Caco-2 (cell line): ENCODE measurements at places on chromosomes 16 and 17.

DNA sequence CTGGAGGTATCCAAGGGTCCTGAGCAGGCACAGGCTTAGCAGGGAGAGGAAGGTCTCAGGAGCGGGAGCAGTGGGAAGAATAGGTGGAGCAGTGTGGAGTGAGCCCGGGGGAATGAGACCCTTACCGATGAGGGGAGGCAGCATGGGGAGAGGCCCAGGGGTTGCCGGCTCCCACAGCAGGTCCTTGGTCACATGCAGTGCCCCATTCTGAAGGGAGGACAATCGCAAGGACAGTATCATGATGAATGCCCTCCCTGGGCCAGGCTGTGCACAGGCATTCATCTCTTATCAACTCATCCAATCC is 3.3 kb downstream of the TAF1C start:
- DNase-seq: no peak

DNA sequence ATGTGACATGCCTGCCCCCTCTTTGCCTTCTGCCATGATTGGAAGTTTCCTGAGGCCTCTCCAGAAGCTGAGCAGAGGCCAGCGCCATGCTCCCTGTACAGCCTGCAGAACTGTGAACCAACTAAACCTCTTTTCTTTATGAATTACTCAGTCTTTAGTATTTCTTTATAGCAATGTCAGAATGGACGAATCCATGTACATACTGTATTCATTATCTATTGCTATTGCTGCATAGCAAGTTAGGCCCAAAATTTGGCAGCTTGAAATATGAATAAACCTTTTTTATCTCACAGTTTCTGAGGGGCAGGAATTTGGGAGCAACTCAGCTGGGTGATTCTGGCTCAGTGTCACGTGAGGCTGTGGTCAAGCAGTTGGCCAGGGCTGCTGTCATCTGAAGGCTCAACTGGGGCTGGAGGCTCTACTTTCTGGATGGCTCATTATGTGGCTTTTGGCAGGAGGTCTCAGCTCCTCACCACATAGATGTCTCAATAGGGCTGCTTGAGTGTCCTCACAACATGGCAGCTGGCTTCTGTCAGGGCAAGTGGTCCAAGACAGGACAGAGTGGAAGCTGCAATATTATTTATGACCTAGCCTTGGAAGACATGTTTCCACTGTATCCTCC is 40.0 kb downstream of the SOCS1 start:
- no peak for DNase-seq

DNA sequence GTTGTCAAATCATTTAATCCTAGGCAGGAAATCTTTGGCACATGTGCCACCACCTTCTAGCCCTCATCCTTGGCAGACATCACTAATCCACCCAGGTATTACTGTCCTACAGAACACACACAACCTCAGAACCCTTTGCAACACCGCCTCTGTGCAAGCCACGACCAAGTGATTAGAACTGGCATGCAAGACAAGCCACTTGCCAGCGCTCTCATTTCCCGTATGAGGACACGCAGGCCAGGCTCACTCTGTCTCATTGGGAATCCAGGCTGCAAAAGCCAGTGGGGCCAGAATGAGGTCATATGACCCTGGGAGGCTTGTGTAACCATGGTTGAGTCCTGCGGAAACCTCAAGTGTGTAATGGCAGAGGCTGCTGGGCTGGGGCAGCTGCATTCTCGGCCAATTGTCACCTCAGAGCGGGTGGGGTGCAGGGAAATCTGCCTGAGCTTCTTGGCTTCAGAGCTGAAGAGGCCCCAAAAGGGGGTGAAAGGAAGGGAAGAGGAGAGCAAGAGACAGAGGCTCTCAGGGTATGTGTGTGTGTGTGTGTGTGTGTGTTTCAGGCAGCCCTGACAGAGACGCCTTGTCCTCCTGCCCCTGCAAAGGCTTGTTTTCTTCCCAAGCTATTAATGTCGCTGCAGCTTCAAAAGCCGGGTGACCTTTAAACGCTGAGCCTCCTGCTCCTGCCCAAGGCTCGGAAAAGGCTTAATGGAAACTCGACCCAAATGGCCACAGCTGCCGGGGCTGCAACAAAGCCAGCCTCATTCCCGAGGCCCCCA is 43.2 kb upstream of the MRPS23 start:
- peak; percentile 90 for DNase-seq

DNA sequence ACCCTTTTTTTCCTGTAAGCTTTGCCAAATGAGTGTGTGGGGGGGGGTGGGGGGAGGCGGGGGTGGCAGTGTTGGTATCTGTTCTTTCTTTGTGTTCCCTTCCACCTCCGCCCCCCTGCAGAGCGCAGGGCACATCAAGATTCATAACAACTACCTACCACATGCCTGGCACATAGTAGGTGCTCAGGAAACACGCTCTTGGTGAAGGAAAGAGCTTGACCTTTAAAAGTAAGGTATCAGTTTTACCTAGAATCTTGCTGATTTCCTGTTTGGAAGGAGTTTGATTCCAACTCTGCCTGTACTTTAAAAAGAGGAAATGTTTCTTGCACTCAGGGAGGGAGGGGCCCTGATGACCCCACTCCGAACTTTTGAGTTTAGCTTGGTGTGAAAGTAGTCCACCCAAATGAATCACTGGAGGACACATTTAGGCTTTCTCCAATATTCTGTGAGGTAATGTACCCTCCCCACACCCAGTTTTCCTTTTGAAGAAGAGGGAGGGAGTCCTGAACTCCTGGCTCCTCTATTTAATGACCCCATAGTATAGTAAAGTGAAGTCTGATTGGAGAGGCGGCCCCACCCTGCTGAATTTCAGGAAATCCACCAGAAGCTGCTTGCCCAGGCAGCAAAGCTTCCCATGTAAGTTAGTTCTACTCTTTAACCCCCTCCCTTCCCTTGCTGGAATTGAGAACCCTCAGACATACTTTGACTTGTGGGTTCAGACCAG is 560 bp upstream of the FAM20A start:
- DNase-seq: no peak

GRCh38 chr16:68607443-68607842 is 37.7 kb upstream of the CDH3 start:
- no peak for DNase-seq

GRCh38 chr17:80705988-80706387 is 161.3 kb downstream of the RPTOR start:
- no peak for DNase-seq

- peak; percentile 46 for DNase-seq
These were observed 32.1 kb downstream of the CCDC40 start for GRCh38 chr17:80068301-80069222.

GRCh38 chr16:78519896-78520295 is 420.4 kb downstream of the WWOX start:
- no peak for DNase-seq

DNA sequence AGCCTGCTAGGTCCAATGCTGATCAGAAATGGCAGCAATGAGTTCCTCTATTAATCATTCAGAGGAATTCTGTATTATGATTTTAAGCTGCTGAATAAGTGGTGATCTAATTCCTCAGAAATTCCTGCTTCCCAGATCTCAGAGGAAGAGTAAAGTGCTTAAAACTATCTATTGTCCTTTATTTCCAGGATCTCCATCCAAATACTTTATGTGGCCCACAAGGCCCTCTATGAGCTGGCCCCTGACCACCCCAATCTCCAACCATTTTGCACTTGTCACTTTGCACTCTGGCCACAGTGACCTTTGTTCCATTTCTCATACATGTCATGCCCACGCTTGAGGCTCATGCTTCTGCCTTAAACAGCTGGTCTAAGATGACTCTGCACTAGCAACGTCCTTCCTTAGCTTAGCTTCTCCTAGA is 93.7 kb downstream of the CA10 start:
- DNase-seq: no peak

DNA sequence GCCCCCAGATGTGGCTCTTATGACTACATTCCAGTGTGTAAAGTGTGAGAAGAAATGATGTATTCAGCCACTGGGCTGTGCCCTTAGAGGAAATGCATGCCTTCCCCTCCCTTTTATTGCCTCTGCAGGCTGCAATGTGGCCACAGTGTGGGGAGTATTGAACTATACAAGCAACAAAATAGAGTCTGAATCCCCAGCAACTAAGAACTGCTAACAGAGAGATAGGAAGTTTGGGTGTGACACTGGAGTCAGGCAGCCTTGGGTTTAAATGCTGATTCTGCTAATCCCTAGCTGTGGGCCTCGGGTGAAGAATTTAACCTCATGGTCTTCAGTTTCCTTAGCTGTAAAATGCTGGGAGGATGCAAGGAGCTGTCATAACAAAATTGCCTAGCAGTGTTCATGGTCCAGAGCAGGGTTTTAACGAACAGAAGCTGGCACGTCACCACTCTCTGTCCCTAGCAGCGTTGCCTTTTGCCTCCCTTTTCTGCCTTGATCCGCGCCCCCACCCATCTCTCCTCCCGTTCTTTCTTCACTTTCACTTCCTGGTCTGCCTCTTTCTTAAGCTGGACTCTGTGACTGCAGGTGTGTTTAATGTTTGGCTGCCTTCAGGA is 50.3 kb downstream of the KPNA2 start:
- peak; percentile 23 for DNase-seq

DNA sequence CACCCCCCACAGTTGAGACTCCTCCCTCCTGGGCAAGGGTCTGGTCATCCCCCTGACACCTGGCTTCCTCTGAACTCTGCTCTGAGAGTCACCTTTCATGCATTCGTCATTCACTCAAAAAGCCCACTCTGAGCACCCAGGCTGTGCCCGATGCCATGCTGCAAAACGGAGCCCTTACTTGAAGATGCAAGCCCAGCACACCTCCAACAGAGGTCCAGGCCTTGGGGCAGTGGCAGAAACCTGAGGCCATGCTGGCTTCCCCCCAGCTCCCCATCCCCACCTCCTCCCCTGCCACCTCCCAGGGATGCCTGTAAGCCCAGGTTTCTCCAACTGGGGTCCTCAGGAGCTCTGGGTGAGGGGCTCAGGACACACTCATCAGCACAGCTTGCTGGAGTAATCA is 67.7 kb upstream of the TNRC6C start:
- DNase-seq: no peak

- no peak for DNase-seq
These were observed 4.5 kb downstream of the WIPI1 start for GRCh38 chr17:68452724-68453290.

DNA sequence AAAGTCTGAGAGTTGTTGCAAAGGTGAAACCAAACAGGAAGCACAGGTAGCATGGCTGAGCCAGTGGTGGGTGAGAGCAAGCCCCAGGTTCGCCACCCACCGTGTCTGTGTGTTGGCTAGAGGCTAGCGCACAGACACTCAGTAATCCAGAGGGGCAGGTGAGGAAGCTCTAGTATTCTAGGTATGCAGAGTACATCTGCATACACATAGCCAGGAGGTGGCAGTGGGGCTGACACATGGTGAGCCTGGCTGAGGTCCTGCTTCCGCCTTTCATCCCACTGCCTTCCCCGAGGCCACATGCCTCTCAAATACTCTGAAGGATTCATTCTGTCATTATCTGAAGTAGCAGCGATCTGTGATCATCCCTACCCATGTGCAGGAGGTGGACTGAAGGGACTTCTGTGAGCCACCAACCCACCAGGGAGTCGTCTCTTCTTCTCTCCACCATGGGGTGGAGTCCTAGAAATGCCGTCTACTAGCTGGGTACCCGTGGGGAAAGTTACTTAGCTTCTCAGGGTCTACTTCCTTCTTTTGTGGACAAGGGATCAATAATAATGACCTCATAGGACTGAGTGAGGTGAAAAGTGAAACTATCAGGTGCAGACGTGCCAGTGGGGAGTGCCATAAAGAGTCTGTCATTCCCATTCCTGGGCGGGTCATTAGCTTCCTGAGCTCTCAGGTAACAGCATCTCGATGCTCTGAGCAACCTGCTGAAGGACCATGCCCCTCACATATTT is 36.0 kb upstream of the ICAM2 start:
- peak; percentile 62 for DNase-seq

DNA sequence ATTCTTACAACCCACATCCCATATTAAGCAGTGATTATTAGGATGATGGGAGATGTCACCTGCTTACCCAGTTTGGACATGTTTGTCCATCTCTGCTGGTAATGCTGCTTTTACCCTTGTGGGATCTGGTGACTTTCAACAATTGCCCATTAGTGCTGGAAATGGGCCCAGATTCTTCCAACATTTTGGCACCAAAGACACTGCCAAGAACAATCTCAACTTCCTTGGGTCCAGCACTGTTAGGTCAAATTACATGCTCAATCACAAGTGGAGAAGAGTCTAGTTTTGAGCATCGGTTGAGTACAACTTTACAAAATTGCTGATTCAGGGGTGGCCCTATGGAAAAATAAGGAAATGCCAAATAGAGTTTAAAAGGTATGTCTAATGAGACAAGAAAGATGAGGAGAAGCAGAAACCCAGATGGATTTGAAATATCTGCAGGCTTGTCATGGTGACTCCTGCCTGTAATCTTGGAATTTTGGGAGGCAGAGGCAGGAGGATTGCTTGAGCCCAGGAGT is 13.0 kb upstream of the ZFP3 start:
- DNase-seq: no peak

DNA sequence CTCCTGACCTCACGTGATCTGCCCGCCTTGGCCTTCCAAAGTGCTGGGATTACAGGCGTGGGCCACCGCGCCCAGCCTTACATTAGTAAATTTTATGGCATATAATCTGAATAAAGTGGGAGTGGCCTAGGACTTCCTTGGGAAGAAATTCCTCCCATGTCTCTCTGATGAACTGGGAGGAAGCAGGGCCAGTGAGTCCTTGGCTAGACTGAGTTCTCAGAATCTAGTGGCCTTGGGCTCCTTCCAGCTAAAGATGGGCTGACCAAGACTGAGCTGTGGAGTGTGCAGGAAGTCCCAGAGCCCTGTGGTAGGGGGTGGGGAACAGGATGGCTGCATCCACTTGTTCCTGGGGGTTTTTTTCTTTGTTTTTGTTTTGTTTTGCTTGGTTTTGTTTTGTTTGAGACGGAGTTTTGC is 10.0 kb upstream of the NAGLU start:
- DNase-seq: no peak

DNA sequence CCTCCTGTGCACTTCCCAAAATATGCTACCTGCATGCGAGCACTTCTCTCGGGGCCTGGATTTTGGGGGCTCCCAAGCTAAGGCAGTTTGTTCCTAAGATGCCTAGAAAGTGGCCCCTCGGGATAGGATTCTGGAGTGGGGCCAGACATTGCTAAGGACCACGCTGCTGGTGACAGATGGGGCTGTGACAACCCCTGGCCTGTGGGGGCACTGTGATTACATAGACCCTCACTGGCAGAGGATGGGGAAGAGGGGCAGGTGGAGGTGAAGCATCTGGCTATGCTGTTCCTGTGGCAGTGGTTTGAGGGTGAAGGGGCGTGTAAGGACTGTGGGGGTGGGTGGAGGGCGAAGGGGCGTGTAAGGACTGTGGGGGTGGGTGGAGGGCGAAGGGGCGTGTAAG is 128.4 kb downstream of the ENGASE start:
- no peak for DNase-seq

- DNase-seq: no peak
These were observed 82.4 kb upstream of the COX10 start for GRCh38 chr17:13986855-13987254.

DNA sequence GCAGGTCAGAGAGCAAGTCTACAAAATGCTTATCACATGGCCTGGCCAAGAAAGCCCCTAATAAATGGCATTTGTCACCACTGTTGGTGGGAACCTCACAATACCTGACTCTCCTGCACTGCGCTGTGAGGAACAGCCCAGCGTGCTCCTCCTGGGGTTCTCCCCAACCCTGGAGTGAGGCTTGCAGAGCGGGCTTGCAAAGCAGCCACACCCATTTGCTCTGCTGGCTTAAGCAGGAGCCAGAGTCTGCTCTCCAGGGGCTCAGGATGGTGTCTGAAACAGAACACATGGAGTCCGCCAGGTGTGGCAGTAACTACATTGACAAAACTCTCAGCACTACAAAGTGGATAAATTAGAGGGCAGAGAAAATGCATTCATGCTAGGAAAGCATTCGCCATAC is 331.0 kb upstream of the CCL2 start:
- no peak for DNase-seq

- DNase-seq: no peak
These were observed 23.1 kb downstream of the MRC2 start for GRCh38 chr17:62650587-62650986.
